ENCODE measurements at places on chromosomes 3 and 15.

GRCh38 chr3:46162975-46163555 is 45.0 kb downstream of the CCR1 start:
- DNase-seq = no peak

DNA sequence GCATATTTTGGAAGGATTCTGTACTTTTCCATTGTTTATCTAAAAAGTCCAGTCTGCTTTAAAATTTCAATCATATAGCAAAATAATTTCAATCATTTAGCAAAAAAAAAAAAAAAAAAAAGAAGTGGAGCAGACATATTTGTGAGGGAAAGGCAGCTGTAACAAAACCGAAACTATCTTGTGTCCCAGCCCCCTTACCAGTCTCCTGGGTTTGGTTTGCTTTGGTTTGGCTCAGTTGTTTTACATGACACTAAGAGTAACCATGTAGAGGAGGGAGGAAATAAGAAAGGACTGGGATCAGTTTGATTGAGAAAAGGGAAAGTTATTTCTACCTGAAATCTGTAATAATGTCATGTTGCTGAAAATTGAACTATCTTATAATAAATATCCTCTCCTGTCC is 158.8 kb upstream of the GADL1 start:
- no peak for DNase-seq

DNA sequence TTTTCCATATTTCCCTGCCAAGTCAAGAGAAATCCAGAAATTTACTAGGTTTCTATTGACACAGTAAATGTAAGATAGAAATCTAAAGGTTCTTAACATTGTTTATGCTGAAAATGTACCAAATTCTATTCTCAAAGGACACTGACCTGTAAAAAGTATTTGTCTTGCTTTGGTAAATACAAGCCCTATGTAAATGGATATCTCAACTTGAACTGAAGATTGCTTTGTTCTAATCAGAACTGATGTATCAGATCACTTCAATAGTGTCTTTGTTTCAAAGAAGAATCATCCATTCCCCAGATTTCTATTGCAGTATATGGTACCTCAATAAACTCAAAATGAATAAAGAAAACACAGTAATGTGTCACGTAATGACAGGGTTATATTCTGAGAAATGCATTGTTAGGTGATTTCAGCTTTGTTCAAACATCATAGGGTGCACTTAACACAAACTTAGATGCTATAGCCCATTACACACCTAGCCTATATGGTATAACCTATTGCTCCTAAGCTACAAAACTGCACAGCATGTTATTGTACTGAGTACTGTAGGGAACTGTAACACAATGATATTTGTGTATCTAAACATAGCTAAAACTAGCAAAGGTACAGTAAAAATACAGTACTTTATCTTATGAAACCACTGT is 143.5 kb upstream of the NECTIN3 start:
- DNase-seq = no peak

DNA sequence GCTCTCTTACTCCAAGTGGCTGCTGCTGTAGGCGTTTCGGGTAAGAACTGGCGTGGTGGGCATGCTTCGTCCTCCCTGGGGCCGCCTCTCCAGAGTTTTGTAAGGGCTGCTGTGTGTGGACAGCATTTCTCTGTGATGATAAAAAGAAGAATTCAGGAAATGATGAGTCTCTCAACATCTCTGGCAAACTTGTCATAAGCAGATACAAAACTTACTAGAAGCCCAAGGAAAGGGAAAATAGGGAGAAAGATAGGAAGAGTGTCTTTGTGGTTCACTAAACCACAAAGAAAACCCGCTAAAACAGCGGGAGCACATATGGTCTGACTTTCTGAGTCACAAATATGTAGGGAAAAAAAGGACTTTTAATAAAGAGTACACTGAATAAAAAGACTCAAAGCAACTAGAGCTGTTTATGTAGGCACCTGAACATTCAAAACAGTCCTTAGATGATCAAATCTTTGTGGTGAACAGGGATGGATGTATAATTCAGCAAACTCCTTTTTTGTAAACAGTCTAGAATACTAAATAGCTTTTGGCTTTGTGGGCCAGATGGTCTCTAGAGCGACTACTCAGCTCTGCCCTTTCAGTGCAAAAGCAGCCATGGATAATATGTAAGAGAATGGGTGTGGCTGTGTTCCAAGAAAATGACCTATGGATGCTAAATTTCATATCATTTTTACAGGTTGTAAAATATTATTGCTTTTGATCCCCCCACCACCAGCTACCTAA is 60.4 kb upstream of the LMOD3 start:
- no peak for DNase-seq

All from stimulated activated CD4-positive, alpha-beta T cell treated with anti-CD3 and anti-CD28 coated beads, Interleukin-12 subunit alpha, Interleukin-12 subunit beta, amount 100 ng/mL, for 24 hours (primary cell).